ENCODE measurements at places on chromosomes 7 and 10.

- DNase-seq, result no peak
These were observed 57.0 kb upstream of the CDCA7L start for GRCh38 chr7:22002726-22003125.

DNA sequence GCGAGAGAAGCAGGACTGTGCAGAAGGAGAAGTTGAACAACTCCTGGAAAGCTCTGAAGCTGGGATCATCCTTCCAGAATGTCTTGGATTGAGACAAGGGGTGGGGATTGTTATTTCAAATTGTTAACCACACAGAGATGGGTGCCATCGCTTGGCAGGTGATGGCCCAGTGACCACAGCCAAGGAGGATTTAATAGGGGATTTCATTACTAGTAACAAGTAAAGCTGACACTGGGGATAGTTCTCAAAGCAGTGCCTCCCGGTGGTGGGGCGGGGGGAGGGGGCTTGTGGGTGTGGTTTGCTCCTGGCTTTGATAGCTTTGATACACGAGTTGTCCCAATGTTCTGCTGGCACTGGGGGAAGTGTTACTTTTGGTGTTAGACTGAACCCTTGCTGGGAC lies 59.2 kb downstream of the ZNF503 start:
- no peak for DNase-seq

DNA sequence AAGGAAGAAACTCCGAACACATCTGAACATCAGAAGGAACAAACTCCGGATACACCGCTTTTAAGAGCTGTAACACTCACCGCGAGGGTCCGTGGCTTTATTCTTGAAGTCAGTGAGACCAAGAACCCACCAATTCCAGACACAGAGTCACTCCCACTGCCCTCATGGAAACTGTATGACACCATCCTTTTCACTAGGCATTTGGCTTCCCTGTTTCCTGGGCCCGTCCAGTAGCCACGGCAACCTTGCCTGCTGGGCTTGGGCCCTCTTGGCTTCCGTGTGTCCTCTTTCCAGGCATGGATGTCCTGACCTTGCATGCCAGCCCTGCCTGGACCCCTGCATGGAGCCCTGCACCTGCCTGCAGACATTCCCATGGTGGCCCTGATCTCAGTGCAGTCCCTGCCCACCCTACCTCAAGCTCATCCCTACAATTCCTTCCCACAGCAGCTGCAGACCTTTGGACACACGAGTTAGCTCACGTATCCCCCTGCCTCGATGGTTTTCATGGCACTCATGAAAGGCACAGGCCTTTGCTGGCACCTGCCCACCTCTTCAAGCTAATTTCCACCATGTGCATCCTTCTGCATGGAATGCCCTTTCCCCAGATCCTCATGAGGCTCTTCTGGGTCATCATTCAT lies 6.7 kb downstream of the SH2D4B start:
- DNase-seq, result no peak

DNA sequence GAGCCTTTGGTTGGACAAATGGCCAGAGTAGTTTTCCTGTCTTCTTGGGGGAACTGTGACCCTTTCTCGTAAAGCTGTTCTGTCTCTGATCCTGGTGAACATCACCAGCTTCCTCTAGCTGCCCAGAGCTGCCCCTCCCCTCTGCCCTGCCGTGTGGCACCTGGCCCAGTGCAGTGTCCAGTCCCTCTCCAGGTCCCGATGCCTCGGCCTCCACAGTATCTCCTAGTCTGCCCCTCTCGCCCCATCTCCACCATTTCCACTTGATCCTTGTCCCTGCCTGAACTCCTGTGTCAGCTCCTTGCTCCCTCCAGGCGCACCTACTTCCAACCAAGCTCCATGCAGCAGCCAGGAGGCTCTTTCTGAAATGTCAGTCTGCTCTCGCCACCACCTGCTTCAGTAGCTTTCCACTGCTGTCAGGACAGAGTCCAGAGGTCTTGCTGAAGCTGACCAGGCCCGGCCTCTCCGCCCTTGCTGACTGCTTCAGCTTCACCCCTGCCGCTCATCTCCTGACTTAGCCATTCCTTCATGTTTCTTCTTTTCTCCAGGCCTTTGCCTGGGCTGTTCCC lies 133.6 kb downstream of the GRK5 start:
- no peak for DNase-seq

- DNase-seq, result no peak
These were observed 32.7 kb upstream of the NPVF start for GRCh38 chr7:25260862-25261494.

GRCh38 chr10:129332476-129332875 lies 134.6 kb upstream of the MGMT start:
- DNase-seq, result no peak

GRCh38 chr7:15723841-15724240 lies 37.4 kb upstream of the MEOX2 start:
- no peak for DNase-seq

- no peak for DNase-seq
These were observed 13.6 kb downstream of the MICU1 start for GRCh38 chr10:72612203-72612826.

DNA sequence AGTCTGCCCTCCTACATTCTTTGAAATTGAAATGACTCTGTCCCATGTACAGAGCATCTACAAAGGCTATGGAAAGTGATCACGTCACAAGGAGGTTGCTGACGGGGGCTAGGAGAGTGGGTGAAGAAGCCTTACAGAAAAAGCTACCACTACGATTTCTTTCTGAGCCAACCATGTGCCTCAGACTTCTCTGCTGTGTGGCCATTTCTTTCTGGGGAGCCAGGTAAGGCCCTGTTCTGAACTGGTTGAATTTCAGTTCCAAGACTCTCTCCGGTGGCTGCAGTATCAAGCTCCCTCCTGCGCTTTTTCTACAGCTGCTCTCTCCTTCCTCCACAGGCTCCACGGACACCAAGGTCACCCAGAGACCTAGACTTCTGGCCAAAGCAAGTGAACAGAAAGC lies 112.5 kb upstream of the PRSS1 start:
- DNase-seq, result no peak

GRCh38 chr10:74058071-74058470 lies 60.2 kb downstream of the VCL start:
- no peak for DNase-seq

GRCh38 chr7:118087126-118087525 lies 96.8 kb upstream of the LSM8 start:
- no peak for DNase-seq

GRCh38 chr10:93143281-93143680 lies 69.6 kb downstream of the CYP26A1 start:
- DNase-seq, result no peak

DNA sequence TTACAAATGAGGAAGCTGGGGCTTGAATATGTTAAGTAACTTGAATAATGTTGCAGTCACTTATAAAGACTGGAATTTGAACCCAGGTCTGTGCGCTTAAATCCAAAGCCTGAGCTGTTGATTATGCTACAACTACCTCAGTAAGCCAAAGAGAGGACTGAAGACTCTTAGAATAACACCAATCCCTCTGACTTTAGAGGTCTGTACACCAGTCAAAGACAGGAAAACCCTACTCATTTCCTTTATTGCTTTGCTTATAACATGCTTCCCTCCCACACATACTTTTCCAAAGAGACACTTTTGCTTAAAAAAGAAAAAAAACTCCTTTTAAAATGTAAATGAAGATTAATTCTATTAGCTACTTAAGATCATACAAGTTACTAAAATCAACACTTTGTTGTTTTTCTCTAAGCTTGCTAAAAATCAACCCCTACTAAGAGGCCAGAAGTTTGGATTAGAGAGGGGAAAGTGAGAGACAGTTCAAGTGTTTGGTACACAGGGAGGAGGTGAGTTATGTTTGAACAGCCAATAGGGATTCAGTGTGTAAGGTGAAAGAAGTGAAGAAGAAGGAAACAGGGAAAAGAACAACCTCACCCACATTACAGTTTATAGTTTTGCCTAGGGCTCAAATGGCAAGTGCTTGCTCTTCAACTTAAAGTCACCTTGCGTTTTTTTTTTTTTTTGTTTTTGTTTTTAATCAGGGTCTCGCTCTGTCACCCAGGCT lies 74.8 kb downstream of the MDH2 start:
- no peak for DNase-seq

- no peak for DNase-seq
These were observed 137.0 kb downstream of the PTPRN2 start for GRCh38 chr7:158450476-158451124.

DNA sequence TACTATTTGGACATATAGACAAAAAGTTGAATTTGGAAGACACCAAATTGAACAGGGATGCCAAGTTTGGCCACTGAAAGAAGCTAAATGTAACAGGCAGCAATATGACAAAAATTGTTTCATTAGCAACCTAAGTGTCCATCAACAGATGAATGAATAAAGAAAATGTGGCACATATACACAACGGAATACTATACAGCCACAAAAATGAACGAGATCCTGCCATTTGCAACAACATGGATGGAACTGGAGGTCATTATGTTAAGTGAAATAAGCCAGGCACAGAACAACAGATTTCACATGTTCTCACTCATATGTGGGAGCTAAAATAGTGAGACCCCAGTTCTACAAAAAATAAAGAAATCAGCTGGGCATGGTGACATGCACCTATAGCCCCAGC lies 43.8 kb downstream of the NEBL start:
- no peak for DNase-seq

DNA sequence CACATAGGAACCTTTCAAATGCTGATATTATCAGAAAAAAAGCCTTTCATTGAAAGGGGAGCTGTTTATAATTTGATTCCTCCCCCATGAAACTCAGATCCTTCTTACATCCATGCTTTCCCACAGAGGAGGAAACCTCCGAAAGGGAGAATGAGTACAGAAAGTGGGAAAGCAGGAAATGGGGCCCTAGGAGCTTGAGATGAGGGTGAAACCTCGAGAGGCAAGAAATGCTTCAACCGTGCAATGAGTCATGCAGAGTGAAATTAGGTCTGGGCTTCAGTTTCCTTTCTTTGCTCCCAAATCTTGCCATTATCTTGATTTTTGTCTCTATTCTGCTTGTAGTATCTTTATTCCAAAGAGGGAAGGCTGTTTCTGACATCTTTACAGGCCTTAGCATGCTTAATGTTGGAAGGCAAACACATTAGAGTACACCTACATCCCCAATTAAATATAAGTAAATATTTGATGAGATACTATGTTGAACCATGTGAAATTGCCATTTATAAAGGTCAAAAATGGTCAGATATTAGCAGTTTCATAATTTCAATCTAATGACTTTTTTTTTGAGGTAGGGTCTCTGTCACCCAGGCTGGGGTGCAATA lies 79.1 kb downstream of the NAMPT start:
- peak; percentile 46 for DNase-seq

- DNase-seq, result no peak
These were observed 2.5 kb upstream of the MACC1 start for GRCh38 chr7:20219446-20220292.

GRCh38 chr7:155281398-155281969 lies 16.2 kb upstream of the INSIG1 start:
- DNase-seq, result no peak

GRCh38 chr10:23695825-23696420 lies 257.0 kb downstream of the OTUD1 start:
- DNase-seq, result no peak

- DNase-seq, result no peak
These were observed 8.5 kb upstream of the AP5Z1 start for GRCh38 chr7:4766666-4767519.

DNA sequence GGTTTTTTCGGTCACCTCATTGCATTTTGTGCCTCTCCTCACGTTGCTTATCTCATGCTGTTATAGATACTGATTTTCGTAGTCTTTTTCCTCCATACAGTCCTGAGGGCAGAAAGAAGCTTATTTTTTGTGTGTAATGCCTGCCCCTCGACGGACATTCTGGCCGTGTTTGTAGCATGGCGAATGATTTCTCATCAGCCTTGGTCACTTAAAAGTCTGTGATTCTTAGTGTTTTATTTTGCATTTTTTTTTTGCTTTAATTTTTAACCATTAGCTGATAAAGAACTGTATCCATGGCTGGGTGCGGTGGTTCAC lies 469 bp upstream of the NOC3L start:
- DNase-seq, result no peak

DNA sequence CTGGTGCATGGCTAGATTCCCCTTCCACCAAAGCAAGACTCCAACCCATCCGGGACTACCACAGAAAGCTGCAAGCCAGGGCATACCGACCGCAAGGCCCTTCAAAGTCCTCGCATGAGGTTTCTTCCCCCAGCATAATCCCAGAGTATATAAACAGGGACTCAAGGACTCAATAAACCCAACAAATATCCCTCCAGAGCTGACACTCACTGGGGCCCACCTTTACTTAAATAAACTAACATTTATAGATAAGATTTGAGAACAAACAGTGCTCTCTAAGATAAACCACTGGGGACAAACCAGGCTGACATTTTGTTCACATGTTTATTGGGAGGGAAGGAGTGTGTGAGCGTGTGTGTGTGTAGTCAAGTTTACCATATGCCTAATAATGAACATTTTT lies 138.2 kb downstream of the ADAM12 start:
- DNase-seq, result no peak

- DNase-seq, result no peak
These were observed 20.8 kb downstream of the GRM3 start for GRCh38 chr7:86664486-86664885.

- no peak for DNase-seq
These were observed 22.6 kb downstream of the CALCR start for GRCh38 chr7:93551931-93552330.

DNA sequence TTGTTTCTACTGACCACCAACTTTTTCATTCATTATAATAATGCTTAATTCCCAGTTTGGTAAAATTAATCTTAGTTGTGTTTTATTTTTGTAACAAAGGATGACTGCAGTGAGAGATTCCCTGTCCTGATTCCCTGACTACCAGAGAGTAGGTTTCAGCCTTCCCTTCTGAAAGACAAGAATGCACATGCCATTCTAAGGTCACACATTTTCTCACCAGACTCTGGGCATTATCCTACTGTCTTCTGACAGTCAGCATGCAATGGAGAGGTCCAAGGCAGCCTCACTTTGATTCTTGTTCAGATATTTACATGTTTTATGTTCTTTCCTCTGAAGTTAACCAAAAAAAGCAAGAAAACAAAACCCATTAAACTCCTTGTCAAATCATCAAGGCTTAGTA lies 372.7 kb upstream of the CDC14C start:
- no peak for DNase-seq

- DNase-seq, result peak; percentile 58
These were observed 529 bp downstream of the TASOR2 start for GRCh38 chr10:5684971-5685763.

- DNase-seq, result no peak
These were observed 290.6 kb upstream of the GHITM start for GRCh38 chr10:83848677-83849076.

GRCh38 chr7:152338561-152338960 lies 97.2 kb downstream of the KMT2C start:
- DNase-seq, result no peak

- no peak for DNase-seq
These were observed 662.7 kb upstream of the POT1 start for GRCh38 chr7:125592331-125592730.

- no peak for DNase-seq
These were observed 54.5 kb downstream of the WDR37 start for GRCh38 chr10:1110674-1111119.

GRCh38 chr7:102291056-102291915 lies 4.6 kb downstream of the SH2B2 start:
- DNase-seq, result peak; percentile 86

- DNase-seq, result no peak
These were observed 104.6 kb upstream of the DNAJB12 start for GRCh38 chr10:72459301-72459700.

All from GM13976 (cell line).